Type B pancreatic cell (in vitro differentiated cells): ENCODE measurements at places on chromosomes 7 and 10. TPM values are rescaled to one million over a fixed set of nuclear protein-coding genes. Genes with fewer than 3 reads are reported as not detected.

The ITIH5 gene
- total RNA-seq = 34.0 and 37.3 TPM in 2 replicates

The NKX1-2 gene
- 0.29 and 0.48 TPM in 2 replicates for total RNA-seq

The TMEM72 gene
- 0.40 and 1.2 TPM in 2 replicates for total RNA-seq

The PRPF18 gene
- total RNA-seq = 16.7 and 20.3 TPM in 2 replicates

The SNX10 gene
- total RNA-seq = 1.8 and 2.8 TPM in 2 replicates

The CADPS2 gene
- 6.6 and 10.1 TPM in 2 replicates for total RNA-seq
